Ovary (tissue), 10 donors: ENCODE measurements at places on chromosomes 2 and 18. TPM values are rescaled to one million over a fixed set of nuclear protein-coding genes. Genes with fewer than 3 reads are reported as not detected.
A peak's percentile ranks its signal among the peaks of the same experiment; 100 is the strongest.

RFTN2 gene
- total RNA-seq = 16.4 TPM

RNF144A gene
- 47.7 TPM for total RNA-seq

KCNG2 gene
- total RNA-seq = 0.20 TPM

AQP12A gene
- not detected for total RNA-seq

PRKAG3 gene
- total RNA-seq = not detected

GNLY gene
- 1.1 TPM for total RNA-seq

GRCh38 chr2:219448776-219449341 is 14.2 kb downstream of the SPEG start:
- DNase-seq = no peak

GRCh38 chr2:228140934-228141528 is 40.5 kb downstream of the SPHKAP start:
- no peak for DNase-seq

- DNase-seq = peak; percentile 12
These were observed 11.3 kb downstream of the CYP26B1 start for GRCh38 chr2:72136331-72136730.

DNA sequence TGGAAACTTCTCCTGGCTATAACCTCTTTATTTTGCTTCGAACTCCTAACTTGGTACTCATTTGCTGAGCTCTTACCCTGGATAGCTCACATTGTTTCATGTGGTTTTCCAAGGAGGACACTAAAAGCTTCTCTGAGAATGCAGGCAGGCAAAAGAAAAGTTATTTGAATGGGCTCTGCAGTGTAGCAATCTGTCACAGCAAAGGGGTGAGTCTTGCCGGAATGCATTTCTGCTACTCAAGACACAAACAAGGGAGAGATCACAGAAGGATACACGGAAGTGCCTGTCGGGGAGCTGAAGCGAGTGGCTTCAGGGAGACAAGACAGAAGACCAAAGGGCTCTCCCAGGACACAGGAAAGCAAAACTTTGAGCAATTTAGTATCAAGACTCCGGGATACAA is 265.4 kb downstream of the SS18 start:
- DNase-seq = no peak

GRCh38 chr2:18047213-18047611 is 168.7 kb downstream of the KCNS3 start:
- no peak for DNase-seq

DNA sequence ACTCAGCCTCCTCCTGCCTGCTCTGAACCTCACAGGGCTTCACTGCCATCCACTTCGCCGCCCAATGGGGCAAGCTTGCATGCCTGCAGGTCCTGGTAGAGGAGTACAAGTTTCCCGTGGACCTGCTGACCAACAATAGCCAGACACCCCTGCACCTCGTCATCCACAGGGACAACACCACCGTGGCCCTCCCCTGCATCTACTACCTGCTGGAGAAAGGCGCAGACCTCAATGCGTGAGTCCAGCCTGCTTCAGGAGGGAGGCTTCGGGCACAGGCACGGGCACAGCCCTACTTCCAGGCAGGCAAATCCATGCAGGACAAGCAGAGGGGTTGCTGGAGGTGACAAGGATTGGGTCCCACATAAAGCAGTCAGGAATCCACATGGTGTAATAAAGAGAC is 1.2 kb downstream of the ANKRD53 start:
- DNase-seq = no peak

DNA sequence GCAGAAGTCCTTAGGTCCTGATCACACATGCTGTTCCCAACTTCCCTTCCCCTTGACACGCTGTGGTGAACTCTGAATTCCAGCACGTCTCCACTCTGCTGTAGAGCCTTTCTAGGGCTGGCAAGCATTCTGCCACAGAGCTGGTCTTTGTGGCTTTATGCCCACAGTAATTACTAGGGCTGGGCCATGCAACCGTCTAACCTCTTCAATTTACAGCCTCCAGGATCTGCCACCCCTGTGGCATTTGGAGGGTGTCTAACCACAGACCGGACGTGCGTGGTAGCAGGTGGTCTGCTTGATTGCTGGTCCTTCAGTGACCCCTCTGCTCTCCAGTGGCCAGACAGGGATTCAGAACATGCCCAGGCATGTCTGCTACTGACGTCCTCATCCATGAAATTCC is 43.1 kb upstream of the TGFA start:
- no peak for DNase-seq

GRCh38 chr18:24114924-24115549 is 23.8 kb upstream of the CABYR start:
- DNase-seq = no peak

DNA sequence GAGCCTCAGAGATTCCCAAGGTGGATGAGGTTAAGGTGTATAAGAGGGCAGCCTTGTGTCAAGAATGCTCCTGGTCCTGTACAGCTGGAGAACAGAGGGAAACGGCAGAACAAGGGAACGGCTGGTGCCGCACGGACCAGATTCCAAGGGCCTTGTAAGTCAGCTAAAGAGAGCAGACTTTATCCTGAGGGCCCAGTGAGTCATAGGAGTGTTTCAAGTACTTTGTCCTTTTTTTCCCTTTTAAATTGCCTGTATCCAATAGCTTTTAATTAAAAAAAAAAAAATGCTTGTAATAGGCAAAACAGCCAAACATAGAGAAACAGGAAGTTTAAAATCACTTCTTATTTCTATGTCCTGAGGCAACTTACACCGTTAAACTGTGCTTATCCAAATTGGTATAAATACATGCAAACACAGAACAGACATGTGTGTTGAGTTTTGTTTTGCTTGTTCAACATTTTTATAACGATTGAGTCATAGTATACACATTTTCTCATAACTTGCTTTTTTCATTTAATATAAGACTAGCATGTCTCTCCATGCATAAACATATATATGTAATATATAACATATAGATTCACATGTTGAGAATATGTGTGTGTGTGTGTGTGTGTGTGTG is 42.1 kb upstream of the EVA1A start:
- DNase-seq = no peak

DNA sequence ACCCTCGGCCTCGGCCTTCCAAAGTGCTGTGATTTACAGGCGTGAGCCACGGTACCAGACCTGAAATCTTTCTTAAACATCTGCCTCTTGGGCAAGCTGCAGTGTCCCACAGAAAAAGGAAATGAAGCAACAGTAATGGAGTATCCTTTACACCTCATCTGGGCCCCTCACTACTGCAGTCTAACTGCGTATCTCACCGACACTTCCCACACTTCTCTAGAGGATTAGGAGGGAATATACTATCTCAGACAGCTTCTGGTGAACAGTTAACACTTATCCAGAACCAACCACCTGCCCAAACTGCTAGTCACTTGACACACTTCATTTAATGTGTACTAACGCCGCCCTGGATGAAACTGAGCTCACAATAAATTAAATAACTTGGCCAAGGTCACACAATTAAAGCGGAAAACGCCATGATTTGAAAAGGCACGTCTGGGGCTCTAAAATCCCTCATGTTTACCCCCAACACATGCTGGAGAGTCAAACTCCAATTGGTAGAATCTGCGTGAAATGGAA is 993 bp downstream of the COX7A2L start:
- no peak for DNase-seq
